ENCODE measurements at places on chromosomes 1 and 21. TPM values are rescaled to one million over a fixed set of nuclear protein-coding genes. Genes with fewer than 3 reads are reported as not detected.
A peak's percentile ranks its signal among the peaks of the same experiment; 100 is the strongest.

- H3K4me3 ChIP-seq, result no peak overlapping the region
- H3K36me3 ChIP-seq, result peaks cover 10% of the 10 kb centered on the region
- H3K27me3 ChIP-seq, result no peaks in the 10 kb centered on the region
- peak; percentile 86 for DNase-seq
- H3K4me1 ChIP-seq, result peaks cover 65% of the 10 kb centered on the region
Measured at GRCh38 chr1:201708085-201708512, 120.9 kb upstream of the IPO9 start.

Gene ENAH
- 93.7 TPM for total RNA-seq

DNA sequence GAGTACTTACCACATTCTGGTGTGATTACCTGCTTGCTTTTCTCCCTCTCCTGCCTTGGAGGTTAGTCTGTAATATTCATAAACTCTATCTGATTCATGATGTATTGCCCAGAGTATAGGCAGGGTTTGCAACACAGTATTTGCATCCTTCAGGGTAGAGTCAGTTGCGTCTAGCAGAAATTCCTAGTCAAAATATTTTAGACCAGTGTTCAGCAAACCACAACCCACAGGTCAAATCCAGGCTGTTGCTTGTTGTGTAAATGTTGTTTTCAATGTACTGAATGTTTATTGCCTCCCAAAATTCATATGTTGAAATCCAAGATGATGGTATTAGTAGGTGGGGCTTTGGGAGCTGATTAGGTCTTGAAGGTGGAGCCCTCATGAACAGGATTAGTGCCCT lies 82.9 kb downstream of the NGF start:
- no peak overlapping the region for H3K27ac ChIP-seq
- peak; percentile 36 for DNase-seq
- no peaks in the 10 kb centered on the region for H3K36me3 ChIP-seq
- H3K27me3 ChIP-seq, result no peaks in the 10 kb centered on the region

- H3K27ac ChIP-seq, result no peak overlapping the region
- no peak overlapping the region for H3K4me3 ChIP-seq
- H3K27me3 ChIP-seq, result no peaks in the 10 kb centered on the region
- H3K4me1 ChIP-seq, result no peaks in the 10 kb centered on the region
- no peaks in the 10 kb centered on the region for H3K36me3 ChIP-seq
Measured at GRCh38 chr1:21604208-21604957, 64.8 kb downstream of the RAP1GAP start.

DNA sequence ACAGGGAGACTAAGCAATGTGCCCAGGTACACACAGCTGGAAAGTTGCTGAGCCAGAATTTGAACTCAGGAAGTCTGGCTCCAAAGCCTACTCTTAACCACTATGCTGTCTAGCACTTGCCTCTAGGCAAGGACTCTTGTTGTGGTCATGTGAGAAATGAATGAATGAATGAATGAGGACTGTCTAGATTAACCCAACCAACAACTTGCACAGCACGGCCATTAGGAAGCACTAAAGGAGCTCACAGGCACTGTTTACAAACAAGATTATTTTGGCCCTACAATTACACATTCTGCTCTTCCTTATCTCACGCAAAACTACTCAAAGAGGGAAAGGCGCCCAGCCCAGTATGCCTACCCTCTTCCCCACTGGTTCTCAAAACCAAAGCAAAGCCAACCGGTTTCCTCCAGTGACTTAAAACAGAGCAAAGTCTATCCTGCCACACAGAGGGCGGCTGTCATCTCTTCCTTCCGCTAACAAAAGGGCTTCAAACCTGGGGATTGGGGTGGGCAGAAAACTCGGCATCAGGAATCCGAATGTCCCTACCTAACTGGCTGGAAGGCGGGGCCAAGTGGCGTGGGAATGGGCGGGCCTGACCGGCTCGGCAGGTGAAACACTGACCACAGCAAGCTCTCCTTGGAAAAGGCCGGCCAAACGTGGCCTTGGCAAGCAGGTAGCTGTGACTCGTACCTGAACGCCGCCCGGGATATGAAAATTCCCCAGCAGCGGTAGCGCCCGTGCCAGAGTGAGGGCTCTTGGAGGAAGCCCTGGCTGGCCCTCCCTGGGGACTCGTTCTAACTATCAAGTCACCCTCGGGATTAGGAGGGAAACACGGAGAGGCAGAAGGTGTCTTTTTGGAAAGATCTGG lies 948 bp downstream of the STK40 start:
- H3K4me1 ChIP-seq, result peaks cover 15% of the 10 kb centered on the region
- H3K4me3 ChIP-seq, result peak overlapping the region; percentile 96
- H3K36me3 ChIP-seq, result no peaks in the 10 kb centered on the region
- H3K27ac ChIP-seq, result peak overlapping the region; percentile 92
- peak; percentile 21 for DNase-seq
- H3K27me3 ChIP-seq, result no peaks in the 10 kb centered on the region

Measured in fibroblast of lung (primary cell).